ENCODE measurements at places on chromosomes 12 and 14. TPM values are rescaled to one million over a fixed set of nuclear protein-coding genes. Genes with fewer than 3 reads are reported as not detected.

NFE2 gene
- 0.24 TPM for total RNA-seq

STK38L gene
- 10.7 TPM for total RNA-seq

DYNC1H1 gene
- 260 TPM for total RNA-seq

CLEC2A gene
- total RNA-seq: not detected

ERP29 gene
- 134 TPM for total RNA-seq

KRT73 gene
- not detected for total RNA-seq

DPPA3 gene
- total RNA-seq: not detected

BATF gene
- not detected for total RNA-seq

OR10AD1 gene
- not detected for total RNA-seq

KRT3 gene
- total RNA-seq: not detected

FLRT2 gene
- 3.3 TPM for total RNA-seq

TTC8 gene
- 44.1 TPM for total RNA-seq

TWF1 gene
- 80.7 TPM for total RNA-seq

PLEKHA5 gene
- 9.9 TPM for total RNA-seq

AQP6 gene
- total RNA-seq: not detected

VSX2 gene
- not detected for total RNA-seq

GLIPR1L2 gene
- total RNA-seq: not detected

PPP1R36 gene
- total RNA-seq: 0.33 TPM

KRT85 gene
- total RNA-seq: not detected

POTEG gene
- not detected for total RNA-seq

PPM1H gene
- 7.0 TPM for total RNA-seq

KRT7 gene
- total RNA-seq: 3,814 TPM

AKAP6 gene
- 0.91 TPM for total RNA-seq

MBD6 gene
- total RNA-seq: 32.2 TPM

ABCC9 gene
- 0.01 TPM for total RNA-seq

A2M gene
- total RNA-seq: not detected

ASIC1 gene
- 4.8 TPM for total RNA-seq

TAS2R13 gene
- not detected for total RNA-seq

TMTC3 gene
- 8.2 TPM for total RNA-seq

ARHGAP9 gene
- 0.29 TPM for total RNA-seq

TAMALIN gene
- total RNA-seq: 0.58 TPM

SHMT2 gene
- 131 TPM for total RNA-seq

NRIP2 gene
- not detected for total RNA-seq

ENDOU gene
- not detected for total RNA-seq

OVCH1 gene
- total RNA-seq: not detected

BCL2L2 gene
- total RNA-seq: 19.7 TPM

SIX1 gene
- 7.8 TPM for total RNA-seq

All from A549 treated with CpdA at 1 μM for 4 hours (cell line).